ENCODE measurements at places on chromosomes 3 and 15. TPM values are rescaled to one million over a fixed set of nuclear protein-coding genes. Genes with fewer than 3 reads are reported as not detected.

GRCh38 chr15:74858369-74858740 is 14.8 kb downstream of the SCAMP2 start:
- DNase-seq, result no peak

DNA sequence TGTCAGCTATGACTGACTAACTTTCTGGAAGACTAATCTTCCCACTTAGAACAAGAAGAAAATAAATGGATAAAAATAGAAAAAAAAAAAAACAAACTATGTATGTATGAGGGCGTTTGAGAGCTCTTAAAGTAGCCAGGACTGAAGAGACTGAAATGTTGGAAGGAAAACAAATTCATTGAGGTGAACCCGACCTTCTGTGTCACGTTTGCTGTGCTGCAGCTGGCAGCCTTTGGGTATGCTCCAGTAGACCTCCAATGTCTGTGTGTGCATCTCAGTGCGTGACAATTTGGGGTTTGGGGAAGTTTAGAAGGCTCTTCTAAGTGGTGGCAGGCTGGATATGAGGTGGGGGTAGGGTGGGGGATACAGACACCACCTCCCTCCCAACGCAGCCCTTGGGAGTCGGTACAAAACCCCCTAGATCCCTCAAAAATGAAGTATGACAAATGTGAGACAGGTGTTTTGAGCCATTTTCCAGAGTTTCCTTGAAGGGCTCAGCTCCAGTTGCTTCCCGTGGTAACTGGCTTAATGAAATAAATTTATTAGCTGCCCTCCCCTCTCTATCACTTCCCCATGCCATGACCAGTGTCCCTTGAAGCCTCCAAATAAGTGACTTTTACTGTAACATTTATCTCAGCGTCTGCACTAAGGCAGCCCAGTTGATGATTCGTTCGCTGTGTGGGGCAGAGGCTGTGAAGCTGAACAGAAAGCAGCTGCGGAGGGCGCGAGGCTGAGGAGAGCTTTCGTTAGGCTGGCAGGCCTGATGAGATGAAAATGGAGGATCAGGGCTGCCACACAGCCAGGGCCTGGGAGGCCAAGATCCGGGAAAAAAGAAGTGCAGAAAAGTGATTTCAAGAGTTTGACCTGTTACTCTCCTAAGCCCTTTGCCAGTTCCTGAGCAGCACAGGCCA is 34.9 kb upstream of the GABRB3 start:
- peak; percentile 79 for DNase-seq

DNA sequence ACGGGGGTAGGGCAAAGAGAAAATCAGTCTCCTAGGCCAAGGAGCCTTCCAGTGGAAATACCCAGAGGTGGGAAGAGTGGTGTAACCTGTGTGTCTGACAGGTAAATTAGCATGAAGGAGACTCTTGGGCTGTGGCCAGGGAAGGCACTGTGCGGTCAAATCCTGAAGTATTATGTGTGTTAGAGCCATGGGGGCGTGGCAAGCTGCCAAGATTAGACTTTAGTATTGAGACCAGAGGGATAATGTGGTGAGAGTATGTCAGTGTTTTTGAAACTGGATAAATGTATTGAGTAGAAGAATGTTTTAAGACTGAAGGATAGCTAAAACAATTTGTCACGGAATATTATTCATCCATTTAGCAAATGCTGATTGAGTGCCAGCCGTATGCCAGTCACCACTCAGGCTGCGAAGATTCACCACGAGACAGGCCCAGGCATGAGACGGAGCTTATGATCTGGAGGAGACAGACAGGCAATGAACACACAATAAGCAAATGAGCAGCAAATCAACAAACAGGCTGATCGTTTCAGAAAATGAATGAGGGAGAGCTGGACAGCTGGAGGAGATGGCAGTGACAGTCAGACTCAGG is 445.9 kb downstream of the MCTP2 start:
- DNase-seq, result no peak

GRCh38 chr3:11643201-11643603 is 513 bp downstream of the VGLL4 start:
- DNase-seq, result peak; percentile 69

DNA sequence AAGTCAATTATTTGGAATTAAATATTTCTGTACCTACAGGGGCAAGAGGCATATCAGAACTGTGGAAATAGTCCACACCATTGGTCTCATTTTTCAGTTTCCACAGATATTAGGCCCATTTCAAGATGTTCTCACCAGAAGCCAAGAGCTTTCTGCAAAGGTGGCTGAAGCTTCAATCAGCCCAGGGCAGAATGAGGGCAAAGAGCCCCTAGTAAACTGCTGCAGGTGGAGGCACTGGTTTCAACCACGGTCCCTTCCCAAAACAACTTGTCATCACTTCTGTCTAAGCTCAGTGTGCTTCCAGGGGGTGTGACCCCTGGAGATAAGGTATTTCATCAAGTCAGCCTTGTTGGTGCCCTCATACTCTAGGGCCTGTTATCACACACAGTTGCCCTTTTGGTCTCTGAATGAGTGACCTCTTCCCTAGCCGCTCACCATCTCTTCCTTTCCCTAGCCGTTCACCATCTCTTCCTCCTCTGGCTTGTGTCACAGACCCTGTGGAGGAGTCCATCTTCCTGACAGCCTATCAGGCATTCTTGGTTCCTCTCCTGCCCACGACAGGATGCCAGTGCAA is 21.2 kb downstream of the IL17RD start:
- no peak for DNase-seq

- no peak for DNase-seq
Measured at GRCh38 chr3:194308601-194309449, 42.3 kb downstream of the CPN2 start.

DNA sequence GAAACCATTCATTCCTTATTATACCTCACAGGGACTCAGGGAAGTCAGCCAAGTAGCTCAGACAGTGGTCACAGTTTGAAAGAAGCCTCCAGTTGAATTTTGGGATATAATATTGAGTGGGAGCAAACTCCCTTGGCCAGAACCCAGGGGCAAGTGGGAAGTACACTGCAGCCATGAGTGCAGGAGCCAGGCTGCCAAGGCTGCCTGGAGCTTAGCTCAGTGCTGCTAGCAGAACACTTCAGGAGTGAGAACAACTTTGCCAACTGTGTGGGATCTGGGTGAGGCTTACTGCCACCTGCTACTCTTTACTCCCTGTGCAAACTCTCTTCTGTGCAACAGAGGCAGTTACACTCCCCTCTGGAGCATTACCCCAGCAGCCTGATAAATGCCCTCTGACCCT is 4.6 kb downstream of the OR5K3 start:
- DNase-seq, result no peak

- no peak for DNase-seq
Measured at GRCh38 chr3:49641921-49642707, 32.0 kb upstream of the APEH start.

DNA sequence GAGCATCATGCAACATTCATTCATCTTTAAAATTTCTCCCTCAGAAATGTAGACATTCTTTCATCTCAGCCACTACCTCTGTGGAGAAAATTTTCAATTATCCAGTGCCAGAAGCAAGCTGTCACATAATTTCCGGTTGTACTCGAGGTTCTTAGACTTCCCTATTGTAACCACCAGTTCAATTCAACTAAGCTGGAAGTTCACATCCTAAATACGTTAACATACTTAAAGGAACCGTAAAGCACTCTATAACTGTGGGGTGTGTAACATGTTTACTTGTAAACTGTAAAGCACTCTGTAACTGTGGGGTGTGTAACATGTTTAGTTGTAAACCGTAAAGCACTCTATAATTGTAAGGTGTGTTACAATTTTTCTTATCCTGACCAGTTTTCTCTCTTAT is 150.3 kb downstream of the PLCL2 start:
- no peak for DNase-seq

DNA sequence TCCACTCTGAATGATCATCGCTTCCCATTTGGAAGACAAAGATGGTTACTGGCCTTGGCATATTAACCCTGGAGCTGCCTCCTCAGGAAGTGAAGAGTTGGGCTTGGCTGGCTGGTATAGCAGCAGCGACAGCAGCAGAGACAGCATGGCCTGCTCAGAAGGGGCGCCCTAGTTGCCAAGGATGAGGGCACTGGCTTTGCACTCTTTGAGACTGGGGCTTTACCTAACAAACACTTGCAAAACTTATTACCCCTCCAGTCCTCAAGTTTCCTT is 68.5 kb upstream of the RBP1 start:
- no peak for DNase-seq

GRCh38 chr3:63934041-63934866 is 22.1 kb upstream of the SCAANT1 start:
- DNase-seq, result no peak

GRCh38 chr3:142040941-142041491 is 108.3 kb downstream of the TFDP2 start:
- no peak for DNase-seq

GRCh38 chr15:94327356-94327936 is 96.1 kb downstream of the MCTP2 start:
- no peak for DNase-seq

GRCh38 chr15:78370013-78370412 is 29.9 kb downstream of the CRABP1 start:
- DNase-seq, result no peak

- DNase-seq, result no peak
Measured at GRCh38 chr3:17949101-17949500, 206.7 kb upstream of the TBC1D5 start.

GRCh38 chr3:124407260-124407659 is 323.0 kb upstream of the UMPS start:
- no peak for DNase-seq

GRCh38 chr3:123640311-123640710 is 55.5 kb upstream of the HACD2 start:
- DNase-seq, result no peak

DNA sequence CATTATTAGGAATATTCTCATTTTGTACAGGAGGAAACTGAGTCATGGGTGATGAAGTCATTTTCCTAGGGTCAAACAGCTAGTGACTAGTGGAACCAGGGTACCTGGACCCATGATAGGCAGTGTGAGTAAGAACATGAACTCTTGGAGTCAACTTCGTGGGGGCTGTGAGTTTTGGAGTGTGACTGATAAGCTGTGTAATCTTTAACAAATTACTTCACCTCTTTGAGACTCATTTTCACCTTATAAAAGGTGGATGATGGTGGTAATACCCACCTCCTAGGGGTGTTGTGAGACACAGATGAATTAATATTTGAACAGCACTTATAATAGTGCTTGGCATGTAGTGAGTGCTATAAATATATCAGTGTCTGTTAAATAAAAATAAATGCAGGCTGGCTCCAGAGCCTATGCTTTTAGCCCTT is 9.1 kb downstream of the SEMA6D start:
- DNase-seq, result peak; percentile 11

GRCh38 chr15:41501931-41502794 is 8.5 kb downstream of the ITPKA start:
- no peak for DNase-seq

DNA sequence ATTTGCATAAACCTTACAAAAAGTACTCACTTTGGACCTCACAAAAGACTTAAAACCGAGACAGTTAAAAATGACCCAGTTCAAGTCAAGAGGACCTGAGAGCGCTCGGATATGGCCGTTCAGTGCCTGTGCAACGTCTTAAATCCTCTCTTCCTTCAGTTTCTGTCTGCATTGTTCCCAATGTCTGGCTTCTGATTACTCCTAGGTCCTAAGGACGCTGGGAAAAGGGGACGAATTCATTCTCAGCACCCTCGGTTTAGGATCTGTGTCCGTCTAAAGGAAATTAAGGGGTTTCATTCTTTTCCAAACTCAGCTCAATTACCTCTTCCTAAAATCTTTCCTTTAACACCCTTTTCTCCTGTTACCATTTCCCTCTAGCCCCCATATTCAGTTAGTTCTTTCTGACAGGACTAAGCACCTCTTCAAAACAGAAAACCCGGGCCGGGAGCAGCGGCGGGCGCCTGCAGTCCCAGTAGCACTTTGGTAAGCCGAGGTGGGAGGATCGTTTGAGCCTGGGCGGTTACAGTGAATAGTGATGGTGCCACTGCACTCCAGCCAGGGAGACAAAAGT is 970 bp downstream of the DPPA4 start:
- peak; percentile 10 for DNase-seq

- DNase-seq, result no peak
Measured at GRCh38 chr15:63163217-63163616, 5.9 kb upstream of the RPS27L start.

- no peak for DNase-seq
Measured at GRCh38 chr15:61220125-61220524, 9.0 kb downstream of the RORA start.

DNA sequence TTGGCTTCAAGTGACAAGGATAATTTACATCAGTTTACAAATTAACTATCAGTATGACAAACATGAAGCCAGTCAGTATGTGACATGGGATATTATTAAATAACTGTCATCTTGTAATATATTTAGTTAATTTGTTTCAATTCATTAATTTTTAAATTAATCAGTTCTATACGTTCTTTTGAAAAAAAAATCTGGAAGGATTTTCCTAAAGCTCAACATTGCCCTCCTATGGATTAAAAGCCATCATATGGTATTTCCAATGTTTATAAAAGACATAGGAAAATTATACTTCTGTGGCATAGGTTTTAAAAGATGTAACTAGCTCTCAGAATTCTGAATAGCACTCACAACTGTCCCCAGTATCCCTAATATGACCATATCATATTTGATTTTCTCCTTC is 134.4 kb downstream of the PLOD2 start:
- DNase-seq, result no peak

GRCh38 chr3:187026317-187026670 is 96.0 kb downstream of the ST6GAL1 start:
- no peak for DNase-seq

- DNase-seq, result no peak
Measured at GRCh38 chr3:525415-525814, 328.9 kb downstream of the CHL1 start.

The PCBP4 gene
- 22.2 TPM for total RNA-seq

The GCSAM gene
- 0.40 TPM for total RNA-seq

The FOXB1 gene
- not detected for total RNA-seq

The SIDT1 gene
- total RNA-seq, result 3.1 TPM

The STARD9 gene
- 6.4 TPM for total RNA-seq

The LDHAL6B gene
- not detected for total RNA-seq

The LXN gene
- total RNA-seq, result 42.3 TPM

The NANOGP8 gene
- total RNA-seq, result 0.81 TPM

The HRG gene
- total RNA-seq, result not detected

The PLA2G4E gene
- not detected for total RNA-seq

The USP50 gene
- total RNA-seq, result not detected

The KBTBD8 gene
- 1.2 TPM for total RNA-seq

Data from thyroid gland (tissue), 4 donors.